Breast epithelium (tissue), 4 donors: ENCODE measurements at places on chromosomes 6 and 20. TPM values are rescaled to one million over a fixed set of nuclear protein-coding genes. Genes with fewer than 3 reads are reported as not detected.

DNA sequence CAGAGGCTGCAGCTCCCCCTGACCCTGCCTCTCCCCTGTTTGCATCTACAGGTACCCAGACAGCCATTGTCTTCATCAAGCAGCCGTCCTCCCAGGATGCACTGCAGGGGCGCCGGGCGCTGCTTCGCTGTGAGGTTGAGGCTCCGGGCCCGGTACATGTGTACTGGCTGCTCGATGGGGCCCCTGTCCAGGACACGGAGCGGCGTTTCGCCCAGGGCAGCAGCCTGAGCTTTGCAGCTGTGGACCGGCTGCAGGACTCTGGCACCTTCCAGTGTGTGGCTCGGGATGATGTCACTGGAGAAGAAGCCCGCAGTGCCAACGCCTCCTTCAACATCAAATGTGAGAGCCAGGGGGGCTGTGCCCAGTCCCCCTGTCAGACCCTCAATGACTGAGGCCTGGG, 42.1 kb upstream of the SRF start:
- no peak for DNase-seq

DNA sequence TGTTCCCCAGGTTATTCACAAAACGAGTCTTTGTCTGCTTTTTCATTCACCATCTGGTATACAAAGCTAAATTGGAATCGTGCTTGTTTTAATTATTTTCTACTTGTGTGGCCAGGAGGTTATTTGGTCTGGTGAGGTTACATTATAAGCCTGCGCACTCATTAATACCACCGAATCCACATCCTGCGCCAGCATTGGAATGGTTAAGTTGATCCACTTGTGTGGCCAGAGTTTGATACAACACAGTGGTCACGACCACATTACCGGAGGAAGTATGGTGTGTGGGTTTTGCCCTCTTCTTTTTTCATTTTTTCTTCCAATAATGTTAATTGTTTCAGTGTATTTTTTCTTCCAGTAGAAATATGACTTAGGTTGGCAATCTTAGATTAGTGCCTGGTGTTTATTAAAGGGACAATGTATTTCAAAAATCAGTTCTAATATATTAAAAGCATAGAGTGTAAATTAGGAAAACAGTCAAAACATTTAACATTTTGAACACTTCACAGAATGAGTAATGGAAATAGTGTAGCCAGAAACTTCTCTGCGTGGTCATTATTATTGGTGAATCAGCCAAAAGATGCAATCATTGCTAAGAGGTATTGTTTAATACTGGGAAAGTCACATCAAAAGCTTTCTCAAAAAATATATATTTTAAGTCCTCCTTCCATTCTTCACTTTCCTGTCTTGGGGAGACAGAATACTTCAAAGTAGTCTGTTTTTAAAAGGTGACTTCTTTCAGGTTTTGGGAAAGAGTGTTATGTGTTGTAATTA, 84.5 kb downstream of the JARID2 start:
- no peak for DNase-seq

Gene ANKEF1
- 3.6 TPM for total RNA-seq

DNA sequence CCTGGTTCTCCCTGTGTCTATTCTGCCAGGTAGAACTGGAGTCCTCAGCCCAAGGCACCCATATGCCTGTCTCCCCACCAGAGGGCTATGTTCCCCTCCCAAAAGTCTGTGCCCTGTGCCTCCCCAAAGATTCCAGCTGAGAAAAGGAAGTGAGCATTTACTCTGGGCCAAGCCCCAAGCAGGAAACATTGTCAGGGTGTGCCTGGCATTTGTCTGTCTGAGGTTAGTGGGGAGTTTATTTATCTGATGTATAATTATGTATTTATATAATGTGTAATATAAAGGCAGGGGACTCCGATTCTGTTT, 5.6 kb downstream of the GDF5 start:
- DNase-seq, result no peak

- DNase-seq, result no peak
Observed at GRCh38 chr20:63317601-63318291, 24.8 kb downstream of the COL20A1 start.

DNA sequence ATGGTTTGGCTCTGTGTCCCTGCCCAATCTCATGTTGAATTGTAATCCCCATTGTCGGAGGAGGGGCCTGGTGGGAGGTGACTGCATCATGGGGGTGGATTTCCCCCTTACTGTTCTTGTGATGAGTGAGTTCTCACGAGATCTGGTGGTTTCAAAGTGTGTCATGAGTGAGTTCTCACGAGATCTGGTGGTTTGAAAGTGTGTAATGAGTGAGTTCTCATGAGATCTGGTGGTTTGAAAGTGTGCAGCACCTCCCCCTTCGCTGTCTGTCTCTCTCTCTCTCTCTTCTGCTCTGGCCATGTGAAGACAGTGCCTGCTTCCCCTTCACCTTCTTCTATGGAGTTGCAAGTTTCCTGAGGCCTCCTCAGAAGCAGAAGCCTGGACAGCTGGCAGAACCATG, 87.6 kb downstream of the MYLK4 start:
- no peak for DNase-seq

DNA sequence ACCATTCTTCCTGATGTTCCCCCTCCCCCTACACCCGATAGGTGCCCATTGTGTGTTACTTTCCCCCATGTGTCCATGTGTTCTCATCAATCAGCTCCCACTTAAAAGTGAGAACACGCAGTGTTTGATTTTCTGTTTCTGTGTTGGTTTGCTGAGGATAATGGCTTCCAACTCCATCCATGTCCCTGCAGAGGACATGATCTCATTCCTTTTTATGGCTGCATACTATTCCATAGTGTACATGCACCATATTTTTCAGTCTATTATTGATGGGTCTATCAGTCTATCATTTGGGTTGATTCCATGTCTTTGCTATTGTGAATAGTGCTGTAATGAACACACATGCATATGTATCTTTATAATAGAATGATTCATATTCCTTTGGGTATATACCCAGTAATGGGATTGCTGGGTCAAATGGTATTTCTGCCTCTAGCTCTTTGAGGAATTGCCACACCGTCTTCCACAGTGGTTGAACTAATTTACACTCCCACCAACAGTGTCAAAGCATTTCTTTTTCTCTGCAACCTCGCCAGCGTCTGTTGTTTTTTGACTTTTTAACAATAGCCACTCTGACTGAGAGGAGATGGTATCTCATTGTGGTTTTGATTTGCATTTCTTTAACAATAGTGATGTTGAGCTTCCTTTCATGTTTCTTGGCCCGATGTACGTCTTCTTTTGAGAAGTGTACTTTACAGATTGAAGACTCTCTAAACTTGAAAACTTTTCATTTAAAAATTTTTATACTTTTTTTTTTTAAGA, 41.0 kb upstream of the GCNT2 start:
- no peak for DNase-seq

DNA sequence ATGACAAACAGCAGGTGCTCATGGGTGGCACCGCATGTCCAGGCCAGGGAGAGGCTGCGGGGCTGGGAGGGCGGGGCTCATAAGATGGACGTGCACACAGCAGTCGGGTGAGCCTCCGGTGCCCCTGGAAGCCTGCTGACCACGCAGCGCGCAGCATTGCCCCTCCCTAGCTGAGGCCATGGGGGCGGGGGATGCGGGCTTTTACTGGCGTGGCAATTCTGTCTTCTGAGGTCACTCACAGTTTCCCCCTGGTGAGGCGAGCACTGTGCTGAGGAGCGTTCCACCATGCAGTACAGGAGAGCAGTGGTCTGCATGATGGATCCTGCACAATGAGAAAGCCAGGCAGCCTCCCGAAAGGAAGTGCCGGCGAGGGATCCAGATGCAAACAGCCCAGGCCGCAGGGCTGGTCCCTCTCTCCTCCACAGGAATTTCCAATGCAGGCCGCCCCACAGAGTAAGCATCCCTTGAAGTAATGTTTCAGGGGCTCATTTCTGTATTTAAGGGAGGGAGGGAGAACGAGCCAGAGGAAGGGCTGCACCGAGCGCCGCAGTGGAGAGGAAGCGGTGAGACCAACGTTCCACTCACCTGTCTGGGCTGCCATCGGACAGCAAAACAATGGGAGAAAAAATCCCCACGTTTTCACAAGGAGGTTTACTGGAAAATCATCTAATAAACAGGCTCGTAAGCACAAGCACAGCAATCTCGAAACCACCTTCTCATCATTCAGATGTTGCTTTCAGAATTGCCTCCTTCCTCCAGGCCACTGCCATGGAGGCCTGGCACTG, 56.0 kb downstream of the IRF4 start:
- DNase-seq, result no peak

Gene OTOR
- total RNA-seq, result not detected

Gene GSTA1
- 2.0 TPM for total RNA-seq

DNA sequence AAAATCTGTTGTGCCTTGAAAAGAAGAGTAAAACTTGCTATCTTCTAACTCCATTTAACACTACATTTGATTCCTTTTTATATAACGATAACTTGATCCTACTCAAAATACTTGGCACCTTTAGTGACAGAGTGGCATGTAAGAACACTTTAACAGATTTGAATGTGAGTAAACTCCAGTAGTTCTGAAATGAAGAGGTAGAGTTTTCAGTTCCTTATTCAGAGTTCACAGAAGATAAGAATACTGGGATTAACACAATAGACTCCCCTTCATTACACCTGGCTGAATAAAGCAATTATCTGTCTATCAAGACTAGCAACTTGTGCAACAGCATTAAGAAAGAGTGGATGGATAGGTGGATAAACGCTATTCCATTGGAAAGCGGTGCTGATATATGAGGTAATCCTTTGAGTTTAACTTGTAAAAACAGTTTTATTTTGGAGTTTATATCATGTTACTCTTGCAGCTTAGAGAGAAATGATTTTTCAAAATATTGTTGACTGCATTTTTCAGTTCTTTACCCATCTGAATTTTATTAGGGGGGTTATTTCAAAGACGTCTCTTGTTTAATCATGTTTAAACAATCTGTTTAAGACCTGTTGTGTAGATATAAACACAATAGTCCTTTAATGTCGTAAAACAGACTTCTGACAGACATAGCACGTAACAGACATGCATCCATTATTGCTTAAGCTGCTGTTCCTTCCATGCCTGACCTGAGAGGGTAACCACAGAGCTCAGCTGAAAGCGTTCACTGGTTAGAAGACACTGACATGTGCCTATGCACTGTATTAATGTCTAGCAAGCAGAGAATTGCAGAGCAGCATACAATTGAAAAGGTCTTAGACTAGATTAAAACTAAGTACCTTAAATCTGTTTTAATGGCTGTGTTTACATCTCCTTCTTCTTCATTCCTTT, 102.4 kb upstream of the SUPT3H start:
- DNase-seq, result no peak

Gene CRIP3
- total RNA-seq, result 2.1 TPM

Gene LINC00237
- total RNA-seq, result not detected

Gene MUCL3
- total RNA-seq, result not detected

Gene NOX3
- total RNA-seq, result not detected

GRCh38 chr20:63830841-63831588, at the start of gene ZBTB46:
Gene ZBTB46 (minus strand): TSS chr20:63831264. CDS start chr20:63790757, 40,507 bp downstream.
- no peak for DNase-seq

- peak; percentile 53 for DNase-seq
Observed at GRCh38 chr6:13710552-13711323, 897 bp downstream of the RANBP9 start.

DNA sequence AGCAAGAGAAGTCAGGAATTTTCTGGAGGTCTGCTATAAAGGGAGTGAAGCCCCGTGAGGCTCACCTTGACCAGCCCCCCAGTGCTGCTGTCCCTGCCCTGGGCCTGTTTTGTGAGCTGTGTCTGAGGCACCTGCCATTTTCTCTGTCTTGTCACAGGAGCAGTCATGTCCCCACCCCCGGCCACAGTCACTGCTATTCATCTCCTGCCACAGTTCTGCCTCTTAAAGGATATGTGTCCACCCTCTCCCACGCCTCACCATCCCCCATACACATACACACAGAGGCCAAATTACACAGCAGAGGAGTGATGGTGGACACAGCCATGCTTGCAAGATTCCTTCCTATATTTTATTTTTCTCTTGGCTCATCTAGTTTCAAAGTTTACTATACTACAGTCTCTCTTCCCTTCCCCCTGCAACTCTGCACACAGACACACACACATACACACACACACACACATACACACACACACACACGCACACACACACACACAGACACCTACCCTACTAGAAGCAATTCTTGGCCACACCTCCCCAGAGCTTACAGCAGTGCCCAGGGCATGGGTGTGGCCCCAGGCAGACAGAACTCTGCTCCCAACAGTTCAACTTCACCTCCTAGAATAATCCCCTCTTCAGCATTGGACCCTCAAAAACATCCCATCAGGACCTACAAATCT, 68.7 kb upstream of the TAB2 start:
- DNase-seq, result no peak

Gene OPRL1
- total RNA-seq, result 2.3 TPM

GRCh38 chr6:37459981-37460800, 27.2 kb downstream of the CMTR1 start:
- no peak for DNase-seq

Gene TDRD6
- total RNA-seq, result 0.66 TPM

DNA sequence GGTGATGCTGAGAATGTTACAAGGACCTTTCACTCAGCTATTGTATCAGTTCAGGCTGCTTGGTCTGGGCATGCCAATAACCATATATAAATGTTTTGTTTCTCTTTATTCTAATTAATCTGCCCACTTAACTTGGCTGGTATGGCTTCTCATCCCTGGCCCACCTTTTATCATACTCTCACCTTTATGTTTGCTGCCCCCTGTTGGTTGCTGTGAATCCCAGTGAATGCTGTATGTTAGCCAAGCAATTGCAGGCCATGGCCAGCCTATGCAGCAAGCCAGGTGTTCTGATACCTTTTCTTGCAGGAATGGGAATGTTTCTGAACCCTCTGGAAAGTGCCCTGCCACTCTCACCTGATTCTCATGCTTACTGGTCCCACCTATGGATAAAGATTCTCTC, 54.6 kb downstream of the PCSK2 start:
- DNase-seq, result no peak
